ENCODE measurements at places on chromosomes 2 and 18. TPM values are rescaled to one million over a fixed set of nuclear protein-coding genes. Genes with fewer than 3 reads are reported as not detected.

DYSF gene
- 82.8 TPM for total RNA-seq

SMYD5 gene
- 24.7 TPM for total RNA-seq

UGT1A3 gene
- not detected for total RNA-seq

GAREM2 gene
- 1.1 TPM for total RNA-seq

KCNF1 gene
- total RNA-seq = 0.27 TPM

ANKRD30BL gene
- not detected for total RNA-seq

PIEZO2 gene
- 0.46 TPM for total RNA-seq
